Fibroblast of pulmonary artery (primary cell): ENCODE measurements at places on chromosomes 5 and 9.
A peak's percentile ranks its signal among the peaks of the same experiment; 100 is the strongest.

DNA sequence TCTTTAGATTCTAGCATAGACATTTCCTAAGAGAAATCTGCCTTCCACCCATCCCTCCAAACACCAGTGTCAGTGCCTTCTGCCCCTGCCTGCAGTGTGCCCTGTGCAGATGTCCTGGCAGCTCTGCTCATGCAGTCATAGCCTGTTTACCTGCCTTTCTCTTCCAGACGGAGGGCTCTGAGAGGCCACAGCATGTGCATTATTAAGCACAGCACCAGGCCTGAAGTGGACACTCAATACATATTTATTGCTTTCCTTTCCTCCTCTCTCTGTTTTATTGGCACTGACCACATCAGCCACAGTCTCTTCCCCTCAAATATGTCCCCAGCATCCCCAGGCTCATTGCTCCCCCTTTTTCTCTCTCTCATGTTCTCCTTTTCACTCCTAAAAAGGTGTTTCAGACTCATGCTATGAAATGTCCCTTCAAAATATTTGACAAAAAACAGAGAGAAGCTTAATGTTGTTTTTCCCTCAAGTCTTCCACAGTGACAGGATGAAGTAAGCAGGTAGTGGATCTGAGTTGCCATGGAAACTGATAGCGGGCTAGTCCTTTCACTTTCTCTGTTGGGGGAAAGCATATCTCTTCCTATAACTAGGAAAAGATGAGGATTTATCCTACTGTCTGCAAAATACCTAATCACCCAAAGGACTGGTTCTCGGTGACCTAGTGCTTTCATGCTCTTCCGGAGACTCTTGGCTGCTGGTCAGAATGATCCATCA lies 100.9 kb downstream of the ATP10B start:
- DNase-seq, result no peak

GRCh38 chr9:13904746-13905145 lies 409.2 kb downstream of the NFIB start:
- DNase-seq, result no peak

- peak; percentile 74 for DNase-seq
These were observed 189.2 kb upstream of the NR3C1 start for GRCh38 chr5:143592648-143593047.

DNA sequence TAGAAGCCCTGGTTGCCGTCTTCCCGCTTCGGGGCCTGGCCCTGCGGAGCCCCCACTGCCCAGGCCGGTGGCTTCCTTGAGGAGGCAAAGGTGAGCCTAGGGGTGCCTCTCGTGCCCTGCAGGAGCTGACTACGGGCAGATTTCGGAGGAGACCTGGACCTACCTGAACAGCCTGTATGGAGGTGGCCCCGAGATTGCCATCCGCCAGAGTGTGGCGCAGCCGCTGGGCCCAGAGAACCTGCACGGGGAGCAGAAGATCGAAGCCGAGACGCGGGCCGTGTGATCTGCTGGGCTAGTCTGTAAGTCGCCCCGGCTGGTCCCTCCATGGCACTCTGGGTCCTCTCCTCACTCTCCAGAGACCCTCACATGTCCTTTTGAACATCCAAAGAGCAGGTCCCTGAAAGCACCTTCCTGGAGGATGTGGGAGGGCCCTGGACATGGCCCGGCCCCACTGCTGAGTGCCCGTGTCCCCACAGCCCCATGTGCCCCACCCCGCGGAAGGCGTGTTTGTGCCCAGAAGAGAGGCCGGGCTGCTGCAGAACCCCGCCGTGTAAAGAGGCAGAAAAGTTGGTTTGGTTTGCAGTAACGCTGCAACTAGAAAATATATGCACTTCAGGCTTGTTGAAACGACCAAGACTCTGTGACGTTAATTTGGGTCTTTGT lies 44.9 kb downstream of the USP20 start:
- no peak for DNase-seq

DNA sequence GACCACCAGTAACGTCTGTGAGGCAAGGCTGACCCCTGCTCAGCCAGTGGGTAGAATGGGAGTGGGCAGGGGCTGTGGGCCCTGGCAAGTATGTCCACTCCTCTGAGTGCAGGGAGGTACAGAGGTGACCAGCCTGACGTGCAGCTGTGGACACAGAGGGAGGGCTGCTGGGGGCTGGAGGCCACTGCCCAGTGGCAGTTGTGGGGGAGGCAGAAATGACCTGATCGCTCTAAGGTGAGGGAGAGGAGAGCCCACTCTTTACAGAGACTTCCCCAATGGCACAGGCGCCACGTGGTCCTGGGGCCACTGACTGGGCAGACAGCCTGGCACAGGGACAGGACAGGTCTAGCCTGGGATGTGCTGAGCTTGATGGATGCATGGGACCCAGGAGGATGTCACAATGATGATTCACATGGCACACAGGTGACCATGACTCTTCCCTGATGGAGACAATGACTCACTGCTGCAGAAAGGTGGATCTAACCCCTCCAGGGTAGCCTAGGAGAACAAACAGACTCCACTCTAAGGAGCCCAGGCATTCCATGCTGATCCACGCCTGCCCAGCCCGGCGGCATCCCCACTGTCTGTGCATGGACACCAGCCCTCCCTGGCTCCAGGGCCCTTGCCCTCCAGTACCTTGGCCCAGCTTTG lies 7.7 kb downstream of the LPCAT1 start:
- DNase-seq, result no peak

DNA sequence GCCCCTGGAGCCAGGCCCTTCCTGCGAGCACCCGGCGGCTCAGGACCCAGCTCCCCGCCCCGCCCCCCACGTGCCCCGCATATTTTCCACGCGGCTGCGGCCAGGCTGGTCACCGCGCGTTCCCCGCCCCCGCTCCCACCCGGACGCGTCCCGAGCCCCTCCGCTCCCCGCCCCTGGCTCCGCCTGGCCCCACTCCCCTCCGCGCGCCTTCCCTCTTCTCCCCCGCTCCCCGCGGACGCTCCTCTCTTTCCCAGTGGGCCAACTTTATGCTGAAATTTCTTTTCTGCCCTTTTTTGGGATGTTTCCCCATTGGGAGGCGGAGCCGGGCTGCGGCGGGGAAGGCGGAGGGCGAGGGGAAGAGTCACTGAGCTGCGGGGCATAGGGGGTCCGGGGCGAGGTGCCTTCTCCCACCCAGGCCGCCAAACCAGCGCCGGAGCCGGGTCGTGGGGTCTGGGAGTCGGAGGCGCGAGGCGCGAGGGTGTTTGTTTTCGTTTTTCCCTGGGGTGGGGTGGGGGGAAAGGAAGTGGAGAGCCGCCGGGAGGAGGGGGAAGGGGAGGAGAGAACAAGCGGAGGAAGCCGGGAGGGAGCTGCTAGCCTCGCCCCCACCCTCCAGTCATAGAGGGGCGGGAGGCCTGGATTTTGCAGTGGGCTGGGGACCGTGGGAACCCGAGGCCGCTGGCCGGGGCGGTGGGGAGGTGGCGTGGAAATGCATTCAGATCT lies 1.0 kb upstream of the TPM2 start:
- peak; percentile 81 for DNase-seq

DNA sequence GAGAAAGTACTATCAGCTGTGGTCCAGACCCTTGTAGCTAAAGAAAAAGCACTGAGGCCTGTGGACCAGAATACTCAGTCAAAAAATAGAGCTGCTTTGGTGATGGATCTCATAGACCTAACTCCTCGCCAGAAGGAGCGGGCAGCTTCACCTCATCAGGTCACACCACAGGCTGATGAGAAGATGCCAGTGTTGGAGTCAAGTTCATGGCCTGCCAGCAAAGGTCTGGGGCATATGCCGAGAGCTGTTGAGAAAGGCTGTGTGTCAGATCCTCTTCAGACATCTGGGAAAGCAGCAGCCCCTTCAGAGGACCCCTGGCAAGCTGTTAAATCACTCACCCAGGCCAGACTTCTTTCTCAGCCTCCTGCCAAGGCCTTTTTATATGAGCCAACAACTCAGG lies 8.9 kb downstream of the RAB24 start:
- no peak for DNase-seq

- DNase-seq, result peak; percentile 33
These were observed 9.9 kb downstream of the SH3RF2 start for GRCh38 chr5:145946112-145946861.

DNA sequence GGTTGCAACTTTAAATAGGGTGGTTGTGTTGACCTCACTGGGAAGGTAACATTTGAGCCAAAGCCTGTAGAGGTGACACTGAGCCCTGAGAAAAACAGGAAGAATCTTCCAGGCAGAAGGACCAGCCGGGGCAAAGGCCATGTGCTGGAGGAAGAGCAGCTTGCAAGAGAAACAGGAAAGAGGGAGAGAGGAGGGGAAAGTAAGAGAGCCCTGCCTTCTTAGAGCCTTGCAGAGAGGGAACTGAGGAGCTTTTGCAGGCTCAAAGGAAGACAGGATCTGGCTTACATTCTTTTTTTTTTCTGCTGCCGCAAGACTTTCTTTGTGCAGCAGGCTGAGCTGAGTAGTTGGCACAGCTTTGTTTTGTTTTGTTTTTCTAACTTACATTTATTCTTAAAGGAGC lies 17.4 kb downstream of the C9orf153 start:
- DNase-seq, result peak; percentile 39

DNA sequence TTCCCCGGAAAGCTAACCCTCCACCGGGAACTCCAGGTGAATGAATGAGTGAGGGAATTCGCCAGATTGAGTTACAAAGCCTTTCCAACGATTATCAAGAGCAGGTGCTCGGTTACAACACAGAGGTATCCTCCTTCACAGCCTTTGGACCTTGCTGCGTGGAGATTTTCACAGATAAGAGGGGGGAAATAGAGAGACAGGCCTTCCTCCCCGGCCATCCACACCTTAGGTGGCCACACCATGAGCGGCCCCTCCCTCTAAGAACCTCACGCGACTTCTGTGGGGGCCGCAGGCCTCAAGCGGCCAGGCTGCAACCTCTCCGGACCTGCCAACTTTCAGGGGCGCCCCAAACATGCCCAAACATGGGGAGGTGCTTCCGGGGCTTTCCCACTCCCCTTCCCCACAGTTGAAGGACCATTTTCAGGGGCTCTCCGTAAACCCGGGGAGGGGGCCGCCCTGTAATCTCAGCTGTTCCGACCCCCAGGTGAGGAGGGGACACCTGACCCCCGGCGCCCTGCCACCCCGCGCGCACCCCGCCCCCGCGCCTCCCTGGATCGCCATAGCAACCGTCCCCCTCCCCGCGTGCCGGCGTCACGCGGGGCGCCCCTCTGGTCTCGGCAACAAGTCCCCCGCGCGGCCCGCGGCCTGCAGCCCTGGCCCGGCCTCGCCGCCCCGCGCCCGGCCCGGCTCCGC lies 603 bp downstream of the DENND1A start:
- DNase-seq, result no peak
